ENCODE measurements at places on chromosomes 1 and 21.
A peak's percentile ranks its signal among the peaks of the same experiment; 100 is the strongest.

DNA sequence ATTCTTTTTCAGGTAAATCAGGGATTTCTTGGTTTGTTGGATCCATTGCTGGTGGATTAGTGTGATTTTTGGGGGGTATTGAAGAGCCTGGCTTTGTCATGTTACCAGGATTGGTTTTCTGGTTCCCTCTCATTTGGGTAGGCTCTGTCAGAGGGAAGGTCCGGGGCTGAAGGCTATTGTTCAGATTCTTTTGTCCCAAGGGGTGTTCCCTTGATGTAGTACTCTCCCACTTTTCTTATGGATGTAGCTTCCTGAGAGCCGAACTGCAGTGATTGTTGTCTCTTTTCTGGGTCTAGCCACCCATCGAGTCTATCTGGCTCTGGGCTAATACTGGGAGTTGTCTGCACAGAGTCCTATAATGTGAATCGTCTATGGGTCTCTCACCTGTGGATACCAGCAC is 17.6 kb upstream of the CCSAP start:
- no peak for DNase-seq

GRCh38 chr21:34771512-34772028 is 102.8 kb downstream of the CLIC6 start:
- DNase-seq, result peak; percentile 52

DNA sequence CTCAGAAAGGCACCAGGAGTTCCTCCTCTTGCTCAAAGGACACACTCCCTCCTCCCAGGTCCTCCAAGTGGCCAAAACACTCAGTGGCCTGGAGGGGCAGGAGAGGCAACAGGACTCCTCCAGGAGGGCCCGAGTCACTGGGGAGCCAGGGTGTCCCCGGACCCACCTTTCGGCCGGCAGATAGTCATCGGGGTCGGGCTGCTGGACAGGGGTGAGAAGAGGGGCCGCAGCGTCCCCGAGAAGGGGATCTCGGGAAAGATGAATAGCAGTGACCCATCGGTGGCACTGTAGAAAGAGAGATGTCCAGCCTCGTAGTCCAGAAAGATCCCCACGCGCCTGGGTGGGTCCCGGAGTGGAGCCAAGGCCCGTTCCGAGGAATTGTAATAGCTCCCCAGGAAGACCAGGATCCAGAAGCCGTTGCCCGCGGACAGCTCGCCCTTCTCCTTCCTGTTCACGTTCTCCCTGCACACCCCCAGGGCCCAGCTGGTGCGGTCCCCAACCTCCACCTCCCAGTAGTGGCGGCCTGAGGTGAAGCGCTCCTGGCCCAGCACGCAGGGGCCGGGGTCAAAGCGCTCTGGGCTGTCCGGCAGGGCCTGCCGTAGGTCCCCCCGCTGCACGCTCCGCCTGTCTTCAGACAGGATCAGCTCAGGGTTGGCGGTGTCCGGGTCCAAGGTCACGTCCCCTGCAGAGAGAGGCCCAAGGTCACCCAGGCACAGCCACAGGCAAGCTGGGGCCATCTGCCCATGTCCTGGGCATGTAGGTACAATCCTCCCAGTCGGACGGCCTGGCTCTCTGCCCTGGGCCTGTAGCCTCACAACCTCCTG is 11.9 kb downstream of the TRIM11 start:
- DNase-seq, result no peak

GRCh38 chr21:35219719-35220118 is 170.6 kb upstream of the RUNX1 start:
- no peak for DNase-seq

GRCh38 chr1:93616996-93617669 is 64.5 kb downstream of the BCAR3 start:
- DNase-seq, result peak; percentile 65

DNA sequence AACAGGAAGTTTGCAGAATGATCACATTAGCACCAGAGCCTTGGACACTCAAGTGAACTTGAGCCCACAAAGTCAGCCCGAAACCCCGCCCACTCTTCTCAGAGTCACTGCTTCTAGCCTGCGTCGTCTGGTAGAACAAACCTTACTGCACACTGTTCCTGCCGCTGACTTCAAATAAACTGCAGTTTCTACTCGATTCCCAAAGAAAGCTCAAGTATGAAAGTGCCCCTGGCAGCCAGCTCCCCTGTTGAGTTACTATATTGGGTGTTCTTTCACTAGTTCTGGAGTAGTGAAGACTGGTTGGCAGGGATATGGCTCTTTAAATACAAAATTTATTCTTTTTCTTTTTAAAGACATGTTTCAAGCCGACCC is 164.7 kb downstream of the GALNT2 start:
- DNase-seq, result peak; percentile 39

GRCh38 chr1:231934797-231935196 is 308.2 kb downstream of the DISC1 start:
- DNase-seq, result no peak

- no peak for DNase-seq
Observed at GRCh38 chr1:110136911-110137310, 13.4 kb upstream of the SLC6A17 start.

DNA sequence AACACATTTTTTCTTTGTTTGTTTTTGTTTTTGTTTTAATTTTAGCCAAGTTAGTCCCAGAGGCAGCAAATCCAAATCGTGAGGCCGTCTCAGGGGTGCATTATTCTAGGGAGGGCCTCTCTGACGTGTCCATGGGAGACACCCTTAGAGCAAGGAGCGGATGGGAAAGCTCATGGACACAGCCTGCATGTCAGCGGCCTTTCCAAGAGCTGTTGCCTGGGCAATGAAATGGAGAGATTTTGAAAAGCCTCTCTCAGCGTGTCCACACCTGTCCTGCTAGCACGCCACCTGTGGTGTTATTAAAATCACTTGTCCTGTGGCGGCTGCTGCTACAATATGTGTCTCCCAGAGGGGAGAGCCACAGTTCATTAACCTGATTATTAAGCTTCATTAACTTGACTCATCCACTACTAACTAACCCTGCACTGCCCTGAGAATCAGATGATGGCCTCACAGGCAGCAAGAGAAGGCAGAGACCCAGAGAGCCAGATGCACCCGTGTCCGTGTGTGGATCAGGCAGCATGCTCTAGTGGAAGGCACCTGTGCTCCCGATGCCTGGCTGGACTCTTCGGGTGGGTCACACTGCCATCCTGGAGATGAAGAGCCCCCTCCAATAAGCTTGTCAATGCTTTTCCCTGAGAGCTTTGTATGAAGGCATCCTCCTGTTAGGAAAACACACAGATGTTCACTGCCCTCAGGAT is 133.3 kb downstream of the PGBD5 start:
- DNase-seq, result no peak

- no peak for DNase-seq
Observed at GRCh38 chr1:56092684-56093570, 486.4 kb downstream of the PLPP3 start.

GRCh38 chr1:24725209-24725651 is 20.0 kb upstream of the CLIC4 start:
- no peak for DNase-seq

Data from fibroblast of gingiva (primary cell).